Hypothalamus (tissue), 51 donors: ENCODE measurements at places on chromosomes 4 and X.

GRCh38 chr4:171847751-171848150 lies 34.5 kb downstream of the GALNTL6 start:
- no peak for DNase-seq

- DNase-seq, result no peak
Observed at GRCh38 chrX:150038986-150039599, 100.8 kb upstream of the EOLA2 start.

GRCh38 chr4:183821076-183821853 lies 83.8 kb upstream of the STOX2 start:
- no peak for DNase-seq

- DNase-seq, result no peak
Observed at GRCh38 chr4:7716010-7716721, 223.5 kb downstream of the AFAP1 start.

DNA sequence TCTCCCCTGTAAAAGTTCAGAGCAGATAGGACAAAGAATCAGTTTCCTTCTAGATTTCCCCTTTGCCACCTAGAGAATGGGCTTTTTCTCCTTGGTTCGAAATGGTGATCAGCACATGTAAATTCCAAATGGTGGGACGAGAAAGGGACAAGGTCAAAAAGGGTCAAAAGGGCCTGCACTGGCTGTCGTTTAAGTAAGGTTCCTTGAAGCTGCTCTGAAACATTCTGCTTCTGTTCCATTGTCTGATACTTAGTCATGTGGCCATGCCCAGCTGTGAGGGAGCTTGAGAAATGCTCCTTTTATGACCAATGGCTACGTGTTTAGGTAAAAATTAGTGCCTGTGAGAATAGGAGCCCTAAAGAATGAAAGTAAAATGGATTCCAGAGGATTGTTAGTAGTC lies 165.9 kb upstream of the CENPE start:
- no peak for DNase-seq

- no peak for DNase-seq
Observed at GRCh38 chrX:31268359-31268758, 196.5 kb upstream of the FTHL17 start.

- DNase-seq, result no peak
Observed at GRCh38 chrX:8663325-8663724, 68.6 kb downstream of the ANOS1 start.

DNA sequence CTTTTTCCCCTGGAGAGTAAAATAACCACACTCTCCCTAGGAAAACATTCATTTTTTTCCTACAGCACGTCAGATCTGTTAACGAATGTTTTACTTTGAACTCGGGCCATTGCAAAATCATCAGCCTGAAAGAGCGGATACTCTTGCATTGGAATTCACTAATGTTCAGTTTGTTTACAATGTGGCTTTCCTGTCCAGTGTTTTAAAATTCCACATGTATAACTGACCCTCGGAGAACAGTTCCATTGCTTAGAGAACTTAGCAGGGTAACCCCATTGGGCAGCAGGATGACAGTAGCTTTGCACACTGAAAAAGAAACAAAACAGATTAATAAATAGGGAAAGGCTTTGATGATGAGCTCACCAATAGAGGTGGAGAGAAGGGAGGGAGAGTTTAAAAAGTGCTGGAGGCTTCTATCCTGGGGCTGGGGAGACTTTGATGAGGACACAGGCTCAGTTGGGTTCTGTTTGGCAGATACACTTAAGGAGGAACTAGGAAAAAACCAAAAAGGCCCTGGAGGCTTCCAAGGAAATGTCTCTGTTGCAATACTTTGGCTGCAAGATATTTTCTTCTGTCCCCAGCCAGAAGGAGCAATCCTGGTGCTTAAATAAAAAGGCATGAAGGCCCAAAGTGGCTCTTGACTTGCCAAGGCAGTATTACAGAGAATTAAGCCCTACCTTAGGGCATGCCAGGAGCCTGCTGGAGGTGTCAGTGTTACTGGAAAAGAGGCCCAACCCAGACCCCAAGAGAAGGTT lies 143.1 kb downstream of the ARSF start:
- DNase-seq, result no peak

- DNase-seq, result no peak
Observed at GRCh38 chr4:141133999-141134995, 1.0 kb upstream of the RNF150 start.

- DNase-seq, result no peak
Observed at GRCh38 chr4:37890801-37891259, at the start of gene TBC1D1. TSS of gene TBC1D1 (plus strand) at chr4:37891084. CDS start at chr4:37902096, 11,012 bp downstream.

DNA sequence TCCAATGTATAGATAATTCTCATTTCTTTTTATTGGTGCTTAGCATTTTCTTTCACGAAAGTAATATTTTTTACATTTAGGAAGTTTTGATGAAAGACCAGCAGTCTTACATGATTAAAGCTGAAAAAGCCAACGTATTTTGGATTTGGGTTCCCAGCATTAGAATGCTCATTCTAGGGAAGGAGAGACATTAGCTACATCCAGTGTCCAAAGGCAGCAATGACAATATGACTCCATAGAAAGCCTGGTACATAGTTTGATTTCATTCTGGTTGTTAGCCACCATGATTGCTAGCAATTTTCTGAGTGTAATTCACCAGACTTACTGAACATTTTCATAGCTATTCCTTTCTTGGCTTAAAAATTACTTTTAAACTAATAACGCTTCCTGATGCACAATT lies 1397.5 kb downstream of the PCDH7 start:
- DNase-seq, result no peak

DNA sequence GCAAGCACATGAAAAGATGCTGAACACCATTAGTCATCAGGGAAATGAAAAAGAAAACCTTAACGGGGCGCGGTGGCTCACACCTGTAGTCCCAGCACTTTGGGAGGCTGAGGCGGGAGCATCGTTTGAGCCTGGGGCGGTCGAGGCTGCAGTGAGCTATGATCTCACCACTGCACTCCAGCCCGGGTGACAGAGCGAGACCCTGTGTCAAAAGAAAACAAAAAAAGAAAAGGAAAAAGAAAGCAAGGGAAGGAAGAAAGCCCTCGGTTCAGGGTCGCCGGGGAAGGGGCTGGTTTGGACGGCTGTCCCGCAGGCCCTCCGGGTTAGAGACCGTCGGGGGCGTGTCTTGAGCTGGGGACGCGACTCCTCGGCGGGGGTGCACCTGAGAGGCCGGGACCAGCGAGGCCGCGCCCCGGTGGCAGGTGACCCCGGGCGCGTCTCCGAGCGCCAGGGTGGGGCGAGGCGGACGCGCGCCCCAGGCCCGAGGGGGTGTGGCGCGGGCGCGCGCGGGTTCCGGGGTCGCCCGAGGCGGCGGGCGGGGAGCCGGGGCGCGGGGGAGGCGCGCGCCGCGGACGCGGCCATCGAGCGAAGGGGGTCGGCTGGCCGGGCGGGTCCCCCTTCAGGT lies 478 bp upstream of the PLXNA3 start:
- no peak for DNase-seq

GRCh38 chr4:166625018-166625637 lies 609.2 kb downstream of the SPOCK3 start:
- DNase-seq, result no peak

DNA sequence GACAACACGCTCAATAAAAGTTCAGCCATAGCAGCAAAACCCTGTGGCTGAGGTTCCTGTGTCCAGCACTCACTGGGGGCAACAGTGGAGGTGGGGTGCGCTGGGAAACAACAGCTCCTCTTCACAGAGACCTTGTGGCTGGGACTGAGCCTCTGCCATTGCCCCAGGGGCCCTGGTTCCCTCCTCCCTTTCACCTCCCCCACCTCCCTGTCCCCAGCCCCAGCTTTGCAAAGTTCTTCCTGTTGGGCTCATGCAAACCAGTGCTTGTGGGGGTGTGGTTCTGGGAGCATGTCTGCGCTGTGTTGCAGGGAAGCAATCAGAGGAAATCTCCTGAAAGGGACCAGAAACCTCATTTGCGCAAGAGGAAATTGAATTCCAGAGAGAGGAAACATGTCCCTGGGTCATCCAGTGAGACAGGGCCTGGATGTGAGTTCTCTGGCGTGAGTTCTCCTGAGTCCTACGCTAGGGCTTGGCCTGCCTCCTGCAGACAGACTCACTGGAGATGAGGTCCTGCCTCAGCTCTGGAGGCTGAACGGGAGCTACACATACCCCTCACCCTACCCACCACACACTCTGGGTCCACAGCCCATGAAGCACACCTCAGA lies 7.4 kb downstream of the FATE1 start:
- no peak for DNase-seq

- DNase-seq, result no peak
Observed at GRCh38 chr4:74608151-74608949, 163.4 kb downstream of the AREG start.

DNA sequence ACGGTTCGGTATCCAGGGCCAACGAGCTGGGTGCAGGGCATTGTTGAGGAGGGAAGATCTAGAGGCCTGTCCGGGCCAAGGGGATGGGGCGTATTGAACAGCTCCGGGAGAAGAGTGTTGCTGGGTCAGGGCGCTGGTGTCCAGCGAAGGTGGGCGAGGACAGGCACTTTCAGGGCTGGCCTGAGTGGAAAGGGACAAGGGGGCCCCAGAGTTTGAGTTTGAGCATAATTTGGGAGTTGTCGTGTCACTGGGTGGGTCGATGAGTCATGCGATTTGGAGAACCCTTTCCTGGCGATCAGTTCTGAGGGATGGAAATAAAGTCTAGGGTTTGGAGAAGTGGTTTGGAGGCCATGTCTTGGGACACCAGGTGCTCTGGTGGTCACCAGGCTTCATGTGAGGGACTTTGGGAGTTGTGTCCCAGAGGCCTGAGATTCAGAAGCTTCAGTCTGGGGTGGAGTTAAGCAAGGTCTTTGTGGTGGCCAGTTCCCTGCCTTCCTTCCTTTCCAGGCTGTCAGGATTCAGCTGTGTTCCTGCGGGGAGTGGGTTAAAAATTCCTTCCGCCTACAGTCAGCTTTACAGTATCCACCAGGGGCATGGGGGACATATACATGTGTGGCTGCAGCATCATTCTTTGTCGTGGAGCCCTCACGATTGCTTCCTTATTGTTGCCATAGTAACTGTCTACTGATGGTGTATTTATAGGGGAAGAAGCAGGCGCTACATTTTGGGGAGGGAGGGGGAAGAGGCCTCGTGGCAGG lies 504 bp downstream of the PRRG3 start:
- no peak for DNase-seq

DNA sequence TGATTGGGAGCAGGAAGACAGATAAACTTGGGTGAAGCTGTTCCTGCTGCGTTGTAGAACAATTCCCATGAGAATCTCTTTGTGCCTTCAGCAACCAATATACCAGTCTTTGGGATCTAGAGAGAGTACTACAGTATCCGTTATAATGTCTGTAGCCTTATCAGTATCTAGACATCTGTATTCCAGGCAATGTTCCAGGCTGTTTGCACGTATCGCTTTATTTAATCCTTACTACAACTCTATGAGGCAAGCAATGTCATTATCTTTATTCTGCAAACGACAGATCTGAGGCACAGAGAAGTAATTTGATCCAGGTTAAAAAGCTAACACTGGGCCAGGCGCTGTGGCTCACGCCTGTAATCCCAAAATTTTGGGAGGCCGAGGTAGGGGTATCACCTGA lies 251.6 kb downstream of the ARHGAP24 start:
- no peak for DNase-seq

GRCh38 chr4:98110929-98111328 lies 32.3 kb downstream of the STPG2 start:
- DNase-seq, result no peak

DNA sequence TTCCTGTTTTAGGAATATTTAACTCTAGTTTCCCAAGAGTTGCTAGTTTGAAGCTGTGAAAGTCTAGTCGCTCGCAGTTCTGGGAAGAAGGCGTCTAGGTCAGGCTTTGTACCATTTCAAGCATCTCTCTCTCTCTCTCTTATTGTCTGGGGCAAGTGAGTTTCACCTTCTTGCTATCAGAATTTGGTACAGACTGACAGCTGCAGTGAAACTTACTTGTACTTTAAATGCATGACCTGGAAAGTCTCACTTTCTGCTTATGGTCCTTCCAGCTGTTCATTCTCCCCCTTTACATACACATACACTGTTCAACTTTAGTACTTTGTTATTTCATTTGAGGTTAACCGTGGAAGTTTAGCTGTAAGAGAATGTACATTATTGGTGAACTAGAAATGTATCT lies 4.4 kb downstream of the FRMPD4 start:
- DNase-seq, result no peak

- no peak for DNase-seq
Observed at GRCh38 chr4:113290666-113291065, 241.2 kb downstream of the ANK2 start.

- no peak for DNase-seq
Observed at GRCh38 chr4:166144607-166145006, 271.6 kb downstream of the TLL1 start.

DNA sequence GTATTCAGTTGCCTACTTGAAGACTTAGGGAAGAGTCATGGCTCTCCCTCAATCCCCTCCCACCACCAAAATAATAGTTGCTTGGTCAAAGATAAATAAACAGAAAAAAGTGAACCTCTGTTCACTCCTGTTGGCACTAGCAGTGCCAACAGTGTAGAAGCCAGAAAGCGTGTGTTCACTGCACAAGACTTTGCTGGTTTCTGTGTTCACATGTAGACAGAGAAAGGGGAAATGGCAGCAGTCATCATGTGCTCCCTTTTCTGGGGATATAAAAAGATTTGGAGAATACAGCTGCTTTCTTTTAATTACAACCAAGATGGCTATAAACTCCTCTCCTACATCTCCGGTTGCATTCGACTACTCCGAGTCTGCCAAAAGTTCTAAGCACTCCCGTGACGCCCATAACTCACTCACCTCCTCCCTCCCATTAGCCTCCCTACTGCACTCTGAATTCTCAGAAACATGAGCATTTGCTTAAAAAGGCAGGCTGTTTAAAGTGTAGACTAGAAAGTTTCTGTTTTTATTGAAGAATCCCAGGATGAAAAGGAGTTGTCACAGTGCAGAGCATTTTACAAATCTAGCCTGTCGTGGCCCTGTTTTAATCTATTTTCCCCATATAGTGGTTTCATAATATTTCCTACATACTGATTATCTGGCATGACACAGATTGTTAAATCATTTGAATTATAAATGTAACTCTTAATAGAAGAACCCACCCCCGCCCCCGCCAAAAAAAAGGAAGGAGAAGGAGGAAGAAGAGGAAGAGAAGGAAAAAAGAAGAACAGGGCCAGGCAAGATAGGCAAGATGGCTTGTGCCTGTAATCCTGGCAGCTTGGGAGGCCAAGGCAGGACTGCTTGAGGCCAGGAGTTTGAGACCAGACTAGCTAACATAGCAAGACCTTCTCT lies 16.7 kb downstream of the LGI2 start:
- no peak for DNase-seq

DNA sequence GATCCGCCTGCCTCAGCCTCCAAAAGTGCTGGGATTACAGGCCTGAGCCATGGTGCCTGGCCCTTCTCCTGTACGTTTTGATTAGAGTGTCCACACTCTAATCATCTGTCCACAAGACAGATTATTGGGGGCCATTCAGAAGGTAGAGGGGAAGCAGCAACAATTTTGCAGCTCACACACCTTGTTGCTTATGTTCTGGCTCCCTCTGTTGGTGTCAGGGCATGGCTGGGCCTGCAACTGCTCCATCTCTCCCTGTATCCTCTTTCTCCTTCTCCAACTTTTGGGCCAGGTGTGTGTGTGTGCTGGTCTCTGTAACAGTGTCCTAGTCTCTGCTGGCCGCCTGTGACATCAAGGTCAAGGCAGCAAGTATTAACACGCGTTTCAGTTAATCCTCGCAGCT lies 125.5 kb upstream of the MBNL3 start:
- DNase-seq, result no peak

- no peak for DNase-seq
Observed at GRCh38 chr4:56106180-56107147, 157.7 kb downstream of the CEP135 start.

- no peak for DNase-seq
Observed at GRCh38 chr4:174156239-174156826, 127.1 kb downstream of the FBXO8 start.
